ENCODE measurements at places on chromosomes 13 and 19. TPM values are rescaled to one million over a fixed set of nuclear protein-coding genes. Genes with fewer than 3 reads are reported as not detected.

The TUBA3C gene
- total RNA-seq, result not detected

The ZNF787 gene
- total RNA-seq, result 15.4 TPM

The LGALS14 gene
- total RNA-seq, result not detected

The FCER2 gene
- not detected for total RNA-seq

The TPTE2 gene
- total RNA-seq, result not detected

The PDE4C gene
- 0.25 TPM for total RNA-seq

The KCTD15 gene
- 51.0 TPM for total RNA-seq

The ERICH6B gene
- total RNA-seq, result not detected

The PSG6 gene
- total RNA-seq, result not detected

The PSG3 gene
- 0.87 TPM for total RNA-seq

The PSG11 gene
- not detected for total RNA-seq

The SPRED3 gene
- total RNA-seq, result 3.4 TPM

The PLIN5 gene
- 0.07 TPM for total RNA-seq

The SCEL gene
- total RNA-seq, result not detected

Measured in mammary microvascular endothelial cell (primary cell).